ENCODE measurements at places on chromosomes 12 and 14.
A peak's percentile ranks its signal among the peaks of the same experiment; 100 is the strongest.

DNA sequence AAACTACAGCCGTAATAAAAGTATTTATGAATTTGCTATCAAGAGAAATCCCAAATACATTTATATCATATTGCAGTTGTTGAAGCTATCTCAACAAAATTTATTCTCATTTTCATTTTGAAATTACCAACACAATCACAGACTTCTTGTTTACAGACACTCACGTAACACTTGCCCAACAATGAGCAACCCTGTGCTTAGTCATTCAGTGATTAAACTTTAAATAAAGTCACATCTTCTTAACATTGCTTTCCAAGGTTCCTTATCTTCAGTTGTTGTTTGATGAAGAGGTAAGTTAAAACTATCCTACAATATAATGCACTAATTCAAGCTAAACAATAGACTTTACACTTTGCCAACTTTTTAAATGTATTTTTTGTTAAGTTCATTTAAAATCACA is 601.8 kb downstream of the SLC16A7 start:
- no peak for DNase-seq

- DNase-seq, result no peak
Observed at GRCh38 chr14:37172024-37172869, at the start of gene SLC25A21. SLC25A21 (minus strand) TSS chr14:37172606.

DNA sequence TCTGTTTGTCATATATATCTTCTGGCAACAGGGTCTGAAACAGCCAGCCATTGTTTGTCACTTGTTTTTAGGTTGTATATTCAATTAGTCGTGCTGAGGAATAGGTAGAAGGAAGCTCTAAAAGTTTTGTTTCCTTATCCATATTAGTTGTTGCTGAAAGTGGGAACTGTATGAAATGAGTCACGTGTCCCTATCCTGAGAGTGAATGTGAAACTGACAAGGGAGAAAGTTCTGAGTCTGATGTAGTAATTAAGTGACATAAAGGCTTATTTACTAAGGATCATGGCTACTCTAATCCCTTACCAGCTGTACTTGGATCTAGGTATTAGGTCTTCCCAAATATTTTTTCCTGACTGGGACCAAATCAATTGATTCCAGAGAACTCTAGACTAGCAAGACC is 16.4 kb downstream of the FAM234B start:
- no peak for DNase-seq

GRCh38 chr14:105641075-105641937 is 114.9 kb downstream of the TMEM121 start:
- DNase-seq, result no peak

- DNase-seq, result no peak
Observed at GRCh38 chr12:121255433-121255832, 41.1 kb downstream of the CAMKK2 start.

GRCh38 chr12:121297435-121297991 is 1.0 kb upstream of the CAMKK2 start:
- DNase-seq, result peak; percentile 39

DNA sequence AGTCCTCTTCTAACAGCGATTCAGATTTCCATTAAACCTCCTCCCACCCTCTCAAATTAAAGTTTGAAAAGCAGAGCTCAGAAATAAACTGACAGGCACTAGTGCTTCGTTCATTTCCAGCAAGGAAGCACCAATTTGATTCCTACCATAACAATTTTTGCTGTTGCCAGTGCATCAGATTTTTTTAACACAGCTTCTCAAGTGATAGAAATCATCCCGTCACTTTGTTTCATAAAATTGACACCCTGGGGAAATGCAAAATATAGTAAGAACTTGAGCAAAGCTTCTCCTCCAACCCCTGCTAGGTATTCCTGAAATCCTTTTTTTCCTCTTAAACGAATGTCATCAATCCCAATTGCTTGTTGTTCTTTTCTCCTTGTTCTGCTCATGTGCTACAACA is 332.1 kb downstream of the FOXG1 start:
- DNase-seq, result no peak

DNA sequence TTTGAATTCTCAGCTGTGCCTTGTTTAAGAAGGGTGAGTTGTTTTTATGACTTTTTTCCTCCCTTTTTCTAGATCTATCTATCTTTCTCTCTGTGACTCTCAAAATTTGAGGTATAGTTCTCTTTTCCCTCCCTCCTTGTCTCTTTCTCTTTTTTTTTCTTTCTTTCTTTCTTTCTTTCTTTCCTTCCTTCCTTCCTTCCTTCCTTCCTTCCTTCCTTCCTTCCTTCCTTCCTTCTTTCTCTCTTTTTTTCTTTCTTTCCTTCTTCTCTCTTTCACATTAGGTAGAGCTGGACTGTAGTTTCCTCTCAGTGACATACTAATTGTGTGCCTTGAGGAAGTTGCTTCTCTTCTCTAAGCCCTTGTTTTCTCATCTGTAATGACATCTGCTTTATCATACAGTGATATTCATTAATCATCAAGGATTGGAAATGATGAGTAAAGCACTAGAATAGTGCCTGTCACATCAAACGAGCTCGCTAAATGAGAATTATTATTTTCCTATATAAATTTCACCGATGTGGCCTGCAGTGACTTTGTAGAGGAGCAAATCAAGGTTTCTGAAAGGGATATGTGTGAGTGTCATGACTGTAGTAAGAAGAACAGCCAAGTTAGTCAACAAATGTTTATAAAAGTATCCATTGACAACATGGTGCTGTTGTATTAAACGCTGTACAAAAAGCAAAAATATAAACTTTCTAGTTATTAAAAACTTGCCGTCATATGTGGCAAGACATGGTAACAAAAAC is 78.9 kb upstream of the SLC38A2 start:
- DNase-seq, result no peak

DNA sequence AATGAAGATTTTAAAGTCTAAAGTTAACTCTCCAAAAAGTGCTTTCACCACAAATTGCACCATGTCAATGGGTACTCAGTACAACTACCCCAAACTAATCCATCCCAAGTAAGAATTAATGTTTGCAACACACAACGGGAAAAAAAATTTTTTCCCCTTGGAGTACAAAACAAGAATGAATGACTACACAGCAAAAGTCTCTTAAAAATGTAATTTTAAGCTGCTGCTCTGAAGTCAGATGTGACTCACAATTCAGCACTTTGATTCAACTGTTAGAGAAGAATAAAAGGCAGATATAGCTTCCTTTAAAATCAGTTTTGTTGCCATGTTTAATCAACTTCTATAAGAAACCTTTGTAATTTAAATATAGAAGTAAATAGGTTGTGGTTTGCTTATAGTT is 42.5 kb upstream of the VPS33A start:
- DNase-seq, result no peak

- DNase-seq, result no peak
Observed at GRCh38 chr14:93951635-93952540, 24.5 kb downstream of the ASB2 start.

DNA sequence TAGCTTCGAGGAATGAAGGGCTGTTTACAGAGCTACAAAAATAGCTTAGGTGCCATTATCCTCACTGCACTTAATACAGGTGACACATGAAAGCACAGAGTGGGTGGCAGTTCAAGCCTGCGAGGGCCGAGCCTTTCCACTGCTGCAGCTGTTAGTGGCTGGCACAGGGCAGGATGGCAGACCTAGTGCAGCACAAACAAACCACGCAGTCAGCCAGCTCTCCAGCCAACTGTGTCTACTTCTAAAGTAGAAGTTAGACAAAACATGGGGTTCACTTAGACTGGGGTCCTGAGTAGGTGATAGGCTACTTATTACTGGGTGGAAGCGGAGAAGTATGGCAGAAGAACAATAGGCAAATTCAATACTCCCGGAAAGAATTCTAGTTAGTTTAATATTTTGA is 95.4 kb downstream of the DUSP16 start:
- no peak for DNase-seq

- no peak for DNase-seq
Observed at GRCh38 chr12:124430491-124430890, 135.6 kb downstream of the RFLNA start.

GRCh38 chr12:48459259-48459658 is 13.1 kb upstream of the ANP32D start:
- no peak for DNase-seq

DNA sequence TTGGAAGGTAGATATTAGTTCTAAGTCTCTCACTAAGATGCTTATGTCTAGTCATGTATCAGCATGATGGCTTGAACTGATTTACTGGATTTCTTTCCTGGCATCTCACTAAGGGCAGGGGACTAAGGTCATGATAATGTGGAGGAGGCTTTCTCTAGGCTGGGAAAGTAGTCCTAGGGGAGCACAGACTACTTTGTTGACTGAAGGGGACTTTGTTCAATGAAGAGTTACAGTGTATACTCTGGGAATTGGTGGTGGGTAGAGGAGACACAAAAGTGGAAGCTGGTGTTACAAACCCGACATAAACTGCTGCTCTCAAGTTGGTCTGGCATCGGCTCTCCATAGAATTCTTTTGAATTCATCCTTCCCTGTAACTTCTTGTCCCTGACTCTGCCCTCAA is 75.2 kb downstream of the SAMD4A start:
- no peak for DNase-seq

DNA sequence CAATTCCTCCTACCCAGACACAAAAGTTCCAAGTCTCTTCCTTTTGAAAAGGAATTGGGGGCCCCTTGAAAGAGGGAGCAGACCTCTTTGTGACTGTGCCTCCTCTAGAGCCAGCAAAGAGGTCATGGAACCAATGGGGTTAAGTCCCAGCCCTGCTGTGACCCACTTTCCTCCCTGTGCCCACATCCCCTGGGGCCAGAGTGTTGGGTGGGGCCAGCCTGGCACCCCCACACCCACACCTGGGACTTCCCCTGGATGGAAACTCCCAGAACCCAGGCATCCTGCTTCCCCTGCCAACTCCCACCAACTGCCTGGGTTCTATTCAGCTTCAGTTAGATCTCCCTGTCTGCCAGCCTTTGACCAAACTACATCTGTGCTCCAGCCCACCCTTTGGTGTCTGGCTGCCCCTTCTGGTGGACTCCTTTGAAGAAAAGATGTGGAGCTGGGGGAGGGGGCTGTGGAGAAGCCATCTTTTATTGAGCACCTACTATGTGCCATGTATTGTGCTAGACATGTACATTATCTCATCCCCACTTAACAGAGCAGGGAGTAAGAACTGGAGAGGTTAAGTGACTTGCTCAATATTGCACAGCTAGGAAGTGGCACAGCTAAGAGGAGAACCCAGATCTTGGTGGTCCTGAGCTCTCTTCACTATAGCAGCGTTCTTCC is 4.6 kb upstream of the RARG start:
- no peak for DNase-seq

DNA sequence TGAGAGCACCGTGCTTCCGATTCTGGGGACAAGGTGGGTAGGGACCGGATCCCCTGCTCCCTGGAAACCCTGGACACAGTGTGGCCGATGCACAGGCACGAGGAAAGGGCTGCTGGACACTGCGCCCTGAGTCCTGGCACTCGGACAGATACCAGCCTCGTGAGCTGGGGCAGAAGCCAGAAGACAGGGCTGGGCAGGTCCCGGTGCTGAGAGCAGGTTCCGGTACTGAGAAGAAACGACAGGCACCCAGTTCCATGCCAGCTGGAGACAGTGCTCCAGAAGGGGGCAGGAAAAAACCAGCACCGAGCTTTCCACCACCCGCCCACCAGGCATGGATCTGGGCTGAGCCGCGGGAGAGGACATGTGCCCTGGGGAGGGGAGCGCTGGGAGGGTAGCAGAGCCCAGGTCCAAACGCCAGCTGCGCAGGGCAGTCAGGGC is 6.5 kb downstream of the XRCC3 start:
- no peak for DNase-seq

- DNase-seq, result no peak
Observed at GRCh38 chr12:11941606-11942337, 129.0 kb upstream of the BCL2L14 start.

GRCh38 chr12:62006076-62006732 is 254.0 kb upstream of the USP15 start:
- DNase-seq, result no peak

GRCh38 chr12:9064815-9065606 is 50.7 kb downstream of the A2M start:
- no peak for DNase-seq

DNA sequence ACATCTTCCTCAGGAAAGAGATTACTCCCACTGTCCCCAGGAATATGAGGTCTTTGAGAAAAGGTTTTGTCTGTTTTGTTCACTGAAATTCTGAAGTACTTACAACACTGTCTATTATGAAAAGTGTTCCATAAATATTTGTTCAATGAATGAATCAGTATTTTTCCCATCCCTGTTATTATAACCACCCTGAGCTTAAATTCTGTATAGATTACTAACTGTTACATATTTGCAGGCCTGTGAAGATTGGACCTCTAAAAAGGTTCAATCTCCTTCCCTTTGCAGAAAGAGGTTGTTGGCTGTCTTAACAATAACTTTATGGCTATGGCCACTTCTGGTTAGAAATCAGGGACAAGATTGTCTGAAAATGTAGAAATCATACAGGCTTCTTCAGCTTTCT is 174.5 kb upstream of the NPAS3 start:
- no peak for DNase-seq

DNA sequence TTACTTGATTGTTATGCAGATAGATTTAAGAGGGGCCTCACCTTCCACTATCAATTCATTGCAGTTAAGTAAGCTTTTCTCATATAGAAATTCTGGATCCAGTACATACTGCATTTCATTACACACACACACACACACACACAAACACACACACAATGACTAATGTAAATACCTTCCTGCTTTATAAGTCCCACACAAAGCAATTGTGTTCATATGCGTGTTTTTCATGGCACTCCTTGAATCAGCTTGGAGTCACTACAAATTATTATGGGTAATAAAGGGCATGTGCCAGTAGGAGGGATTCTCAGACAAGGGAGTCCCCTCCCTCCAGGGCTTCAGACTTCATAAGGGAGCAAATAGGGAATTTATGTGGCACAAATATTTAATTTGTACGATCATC is 4.5 kb downstream of the MIPOL1 start:
- no peak for DNase-seq

- DNase-seq, result no peak
Observed at GRCh38 chr12:103821773-103822172, 19.3 kb downstream of the NT5DC3 start.

DNA sequence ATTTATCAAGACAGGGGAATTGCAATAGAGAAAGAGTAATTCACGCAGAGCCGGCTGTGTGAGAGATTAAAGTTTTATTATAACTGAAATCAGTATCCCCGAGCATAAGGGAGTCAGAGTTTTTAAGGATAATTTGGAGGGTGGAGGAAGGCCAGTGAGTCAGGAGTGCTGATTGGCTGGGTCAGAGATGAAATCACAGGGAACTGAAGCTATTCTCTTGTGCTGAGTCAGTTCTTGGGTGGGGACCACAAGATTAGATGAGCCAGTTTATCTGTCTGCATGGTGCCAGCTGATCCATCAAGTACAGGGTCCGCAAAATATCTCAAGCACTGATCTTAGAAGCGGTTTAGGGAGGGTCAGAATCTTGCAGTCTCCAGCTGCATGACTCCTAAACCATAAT is 96.6 kb downstream of the CCDC60 start:
- no peak for DNase-seq

DNA sequence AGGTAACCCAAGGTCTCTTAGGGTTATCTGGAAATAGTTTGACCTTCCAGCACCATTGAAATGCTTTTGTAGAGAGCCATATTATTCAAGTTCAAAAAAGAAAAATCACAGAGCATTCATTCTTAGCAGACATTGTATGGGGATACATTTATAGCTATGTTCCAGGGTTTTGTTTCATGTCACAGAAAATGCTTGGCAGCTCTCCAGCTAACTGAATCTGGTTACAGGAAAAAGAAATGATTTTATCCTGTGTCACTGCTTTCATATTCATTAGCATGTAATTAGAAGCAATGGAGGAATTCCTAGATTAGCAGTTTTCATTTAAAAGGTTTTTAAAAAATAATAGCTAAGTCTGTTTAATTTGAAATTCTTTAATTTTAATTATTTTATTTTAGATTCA is 78.9 kb downstream of the SNAPC1 start:
- DNase-seq, result no peak
